Posterior cingulate gyrus (tissue), 11 donors: ENCODE measurements at places on chromosomes 3 and 15.
A peak's percentile ranks its signal among the peaks of the same experiment; 100 is the strongest.

DNA sequence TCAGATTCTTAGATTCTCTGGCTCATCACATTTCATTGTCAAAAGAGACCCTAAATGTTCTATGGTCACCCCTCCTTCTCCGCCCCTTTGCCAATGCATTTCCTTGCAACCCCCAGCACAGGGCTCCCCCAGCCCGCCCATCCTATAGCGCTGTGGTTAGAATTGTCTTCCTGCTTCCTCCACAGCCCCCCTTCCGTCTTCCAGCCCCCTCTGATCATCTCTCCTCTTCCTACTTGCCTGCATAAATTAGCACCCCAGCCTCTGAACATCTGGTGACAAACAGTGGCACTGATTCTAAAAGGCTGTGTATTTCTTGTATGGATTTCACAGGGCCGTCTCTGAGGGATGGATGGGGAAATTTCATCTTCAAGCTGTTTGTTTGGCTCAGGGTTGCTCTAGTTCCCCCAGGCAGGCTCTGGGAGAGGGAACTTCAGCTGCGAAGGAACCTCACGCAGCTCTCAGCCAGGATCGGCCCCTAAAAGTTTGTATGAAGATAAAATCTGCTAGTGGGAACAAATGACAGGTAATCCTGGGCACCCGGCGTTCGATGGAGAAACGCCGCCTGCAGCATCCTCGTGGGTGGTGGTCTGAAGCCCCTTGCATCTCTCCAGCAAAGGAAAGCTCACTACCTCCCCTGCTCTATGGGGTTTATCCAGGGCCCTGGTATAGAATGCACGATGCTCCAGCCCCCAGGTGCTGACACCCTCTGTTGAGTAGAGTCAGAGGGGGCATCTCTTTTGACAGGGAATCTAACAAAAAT, 83.0 kb downstream of the WNT7A start:
- DNase-seq = peak; percentile 30

GRCh38 chr15:98083203-98083910, 122.9 kb downstream of the ARRDC4 start:
- no peak for DNase-seq

GRCh38 chr15:64635499-64636495, 139.6 kb downstream of the RBPMS2 start:
- DNase-seq = no peak

DNA sequence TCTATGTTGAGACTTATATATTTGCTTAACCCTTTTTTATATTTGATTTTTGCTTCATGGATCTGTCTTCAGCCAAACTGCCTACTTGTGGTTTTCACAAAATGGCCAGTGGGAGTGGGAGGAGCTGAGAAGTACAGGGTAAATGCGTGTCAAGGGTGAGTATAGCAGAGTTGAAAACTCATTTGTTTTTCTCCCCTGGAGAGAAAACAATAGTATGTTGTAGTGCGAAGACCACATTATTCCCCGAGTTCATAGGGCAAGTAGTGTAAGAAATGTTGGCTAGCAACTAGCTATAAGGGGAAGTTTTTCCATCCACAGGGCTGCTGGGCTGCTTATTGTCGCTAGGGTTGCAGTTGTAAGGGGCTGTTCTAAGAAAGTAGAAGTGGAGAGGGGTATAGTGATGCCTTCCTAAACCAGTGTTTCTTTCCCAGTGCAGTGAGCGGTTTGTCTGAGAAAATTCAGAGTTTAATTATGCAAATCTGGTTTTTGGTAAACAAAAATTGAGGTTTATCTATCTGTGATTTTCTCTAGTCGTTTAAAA, 153.8 kb upstream of the AZI2 start:
- DNase-seq = no peak

DNA sequence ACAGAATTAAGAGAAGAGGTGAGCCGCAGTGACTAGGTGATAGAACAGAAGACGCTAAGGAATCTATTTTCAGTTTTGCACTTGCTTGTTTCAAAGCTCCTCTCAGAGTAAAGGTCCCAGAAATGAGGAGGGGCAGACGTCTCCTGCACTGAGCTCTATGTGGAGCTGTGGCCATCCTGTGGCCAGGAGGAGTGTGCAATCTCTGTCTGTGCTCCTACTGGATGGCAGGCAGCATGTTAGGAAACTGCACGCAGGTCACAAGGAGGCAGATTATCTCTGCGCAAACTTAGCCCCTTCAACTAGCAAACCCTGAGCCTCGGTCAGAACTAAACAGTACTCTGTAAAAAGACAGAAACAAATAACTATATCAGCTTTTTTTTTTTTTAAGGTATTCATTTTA, 31.1 kb upstream of the PPIB start:
- no peak for DNase-seq

GRCh38 chr3:104564045-104564643, 802.6 kb upstream of the ALCAM start:
- DNase-seq = no peak

GRCh38 chr3:45787551-45787950, 8.8 kb downstream of the SLC6A20 start:
- DNase-seq = no peak
